ENCODE measurements at places on chromosomes 3 and 15. TPM values are rescaled to one million over a fixed set of nuclear protein-coding genes. Genes with fewer than 3 reads are reported as not detected.

DNA sequence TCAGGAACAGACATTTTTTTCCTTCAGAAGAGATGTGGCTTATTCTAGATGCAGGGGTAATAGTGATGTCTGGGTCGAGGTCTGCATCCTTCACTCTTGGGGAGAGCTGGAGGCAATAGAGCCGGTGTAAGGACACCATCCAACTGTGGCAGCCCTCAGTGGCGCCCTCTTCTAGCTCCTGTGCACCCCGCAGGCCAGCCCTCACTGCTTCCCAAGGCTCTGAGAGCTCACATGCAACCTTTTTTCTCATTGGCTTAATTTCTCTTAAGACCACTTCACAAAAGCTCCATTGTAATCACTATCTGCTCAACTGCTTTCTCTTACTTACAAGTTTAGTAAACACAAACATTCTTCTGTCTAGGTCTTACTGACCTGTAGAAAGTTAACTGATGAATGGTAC lies 3.9 kb upstream of the VPS8 start:
- no peak for DNase-seq

FBN1 gene
- polyA plus RNA-seq = 98.2 TPM

DNA sequence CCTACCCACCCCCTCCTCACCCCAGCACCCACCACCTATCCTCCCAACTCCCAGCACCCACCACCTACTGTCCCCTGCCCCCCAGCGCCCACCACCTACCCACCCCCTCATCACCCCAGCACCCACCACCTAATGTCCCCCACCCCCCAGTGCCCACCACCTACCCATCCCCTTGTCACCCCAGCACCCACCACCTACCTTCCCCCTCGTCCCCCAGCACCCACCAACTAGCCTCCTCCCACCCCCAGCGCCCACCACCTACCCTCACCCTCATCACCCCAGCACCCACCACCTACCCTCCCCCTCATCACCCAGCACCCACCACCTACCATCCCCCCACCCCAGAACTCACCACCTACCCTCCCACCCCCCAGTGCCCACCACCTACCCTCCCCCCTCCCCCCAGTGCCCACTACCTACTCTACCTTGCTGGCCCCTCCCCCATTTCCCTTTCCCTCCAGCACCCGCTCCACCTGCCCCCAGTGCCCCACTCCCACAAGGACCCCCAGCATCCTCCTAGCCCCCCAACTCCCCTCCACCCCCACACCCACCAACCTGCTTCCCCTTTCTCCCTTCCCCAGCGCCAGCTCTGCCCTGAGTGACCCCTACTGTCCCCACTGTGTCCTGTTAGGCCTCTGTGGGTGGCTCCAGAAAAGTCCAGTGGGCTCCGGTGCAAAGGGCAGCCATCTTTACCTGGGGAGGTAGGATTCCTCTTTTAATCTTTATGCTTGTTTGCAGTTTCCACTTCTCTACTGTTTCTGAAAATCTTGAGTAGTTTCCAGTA lies 1.2 kb downstream of the UROC1 start:
- DNase-seq = no peak

GRCh38 chr3:67998281-67998680 lies 343.9 kb upstream of the SUCLG2 start:
- DNase-seq = peak; percentile 37

DNA sequence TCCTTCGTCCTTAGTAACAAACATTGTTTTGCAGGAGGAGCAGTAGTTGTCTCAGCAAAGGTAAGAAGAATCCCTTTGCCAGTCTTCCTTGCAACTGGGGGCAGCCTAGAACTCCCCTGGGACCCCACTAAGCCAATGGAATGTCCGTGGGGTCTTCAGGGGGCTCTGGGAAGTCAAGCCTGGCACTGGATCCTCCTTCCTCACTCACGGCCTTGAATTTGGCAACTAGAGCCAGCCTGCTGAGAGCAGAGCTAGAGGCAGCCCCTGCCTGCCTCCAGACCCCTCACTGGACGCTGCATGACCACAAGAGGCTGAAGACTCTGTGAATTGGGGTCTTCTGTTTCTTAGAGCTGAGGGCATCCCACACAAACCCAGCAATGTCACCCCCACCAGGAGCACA lies 18.6 kb upstream of the PRR23E start:
- DNase-seq = no peak

DNA sequence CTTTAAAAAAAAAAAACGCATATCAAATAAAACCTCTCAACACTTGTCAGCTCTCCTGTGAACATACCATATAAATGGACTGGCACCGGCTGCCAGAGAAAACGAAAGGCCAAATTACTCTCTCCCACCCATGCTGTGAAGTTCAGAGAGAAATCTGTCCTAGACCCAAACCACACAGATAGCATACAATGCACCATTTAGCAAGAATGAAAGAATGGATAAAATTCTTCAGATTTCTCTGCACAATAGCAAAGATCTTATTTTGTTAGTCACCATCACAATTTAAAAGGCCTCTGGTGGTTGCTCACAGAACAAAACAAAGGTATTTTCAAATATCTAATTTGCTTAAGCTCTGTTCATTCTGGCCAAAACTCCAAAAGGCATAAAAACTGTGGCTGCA lies 93.9 kb upstream of the BHLHE40 start:
- DNase-seq = no peak

GRCh38 chr3:59777066-59777465 lies 727.2 kb upstream of the CFAP20DC start:
- peak; percentile 21 for DNase-seq

GRCh38 chr15:65812916-65813315 lies 20.8 kb upstream of the DENND4A start:
- DNase-seq = no peak

DNA sequence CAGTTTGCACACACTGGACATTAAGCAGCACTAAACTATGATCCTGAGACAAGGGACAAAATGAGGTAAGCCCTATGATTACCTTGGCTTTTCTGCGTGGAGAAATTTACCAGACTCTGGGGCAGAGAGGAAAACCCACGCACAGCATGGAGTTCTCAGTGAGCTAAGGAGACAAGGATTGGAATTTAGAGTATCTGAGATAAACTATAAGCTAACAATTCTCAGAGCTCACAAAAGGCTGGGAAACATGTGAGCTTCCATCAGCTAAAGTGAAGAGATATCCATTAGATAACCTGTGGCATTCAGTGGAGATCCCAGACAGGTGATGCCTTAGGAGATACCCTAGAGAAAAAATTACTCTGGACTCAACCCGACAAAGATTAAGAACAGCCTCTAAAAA lies 48.7 kb downstream of the NBEAL2 start:
- DNase-seq = no peak

DNA sequence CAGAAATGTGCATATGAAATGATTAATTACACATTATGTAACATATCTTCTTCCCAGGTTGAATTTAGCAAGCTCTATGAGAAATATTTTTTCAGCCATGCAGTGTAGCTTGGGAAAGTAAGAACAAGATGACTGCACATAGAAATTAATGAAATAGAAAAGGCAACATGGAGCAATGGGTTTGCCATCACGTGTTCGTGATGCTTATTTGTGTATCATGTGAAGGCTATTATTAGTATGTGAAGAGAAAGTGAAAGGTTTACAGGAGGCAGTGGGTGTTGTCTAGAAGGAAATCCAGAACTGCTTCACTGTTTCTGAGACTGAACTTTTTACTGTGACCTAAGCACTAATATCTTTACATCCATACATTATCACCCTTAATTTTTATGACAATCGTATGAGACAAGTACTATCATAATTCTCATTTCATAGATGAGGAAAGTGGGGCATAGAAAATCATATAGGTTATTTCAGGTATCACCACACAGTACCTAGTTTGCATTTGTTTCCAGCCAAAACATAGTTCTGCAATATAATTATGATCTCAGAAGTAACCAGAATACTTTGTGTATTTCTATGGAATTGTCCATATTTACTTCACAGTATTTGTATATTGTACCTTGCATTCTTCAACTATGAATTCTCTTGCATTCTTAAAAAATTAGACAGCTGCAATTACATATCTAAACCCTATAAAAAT lies 14.9 kb downstream of the SERPINI1 start:
- no peak for DNase-seq

DNA sequence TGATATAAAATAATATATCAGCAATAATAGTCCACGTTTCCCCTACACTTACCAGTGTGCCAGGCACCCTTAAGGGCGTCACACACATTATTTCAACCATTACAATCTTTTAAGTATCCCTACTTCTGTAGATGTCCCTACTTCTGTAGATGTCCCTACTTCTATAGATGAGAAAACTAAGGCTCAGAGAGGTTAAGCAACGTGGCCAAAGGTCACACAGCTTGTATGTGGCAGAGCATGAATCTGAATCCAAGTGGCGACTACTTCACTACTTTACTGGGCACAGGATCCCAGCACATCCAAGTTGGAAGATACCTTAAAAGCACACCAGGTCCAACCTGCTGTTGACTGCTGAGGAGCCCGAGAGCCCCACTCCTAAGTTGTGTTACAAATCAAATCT lies 77.5 kb downstream of the TLE3 start:
- no peak for DNase-seq

DNA sequence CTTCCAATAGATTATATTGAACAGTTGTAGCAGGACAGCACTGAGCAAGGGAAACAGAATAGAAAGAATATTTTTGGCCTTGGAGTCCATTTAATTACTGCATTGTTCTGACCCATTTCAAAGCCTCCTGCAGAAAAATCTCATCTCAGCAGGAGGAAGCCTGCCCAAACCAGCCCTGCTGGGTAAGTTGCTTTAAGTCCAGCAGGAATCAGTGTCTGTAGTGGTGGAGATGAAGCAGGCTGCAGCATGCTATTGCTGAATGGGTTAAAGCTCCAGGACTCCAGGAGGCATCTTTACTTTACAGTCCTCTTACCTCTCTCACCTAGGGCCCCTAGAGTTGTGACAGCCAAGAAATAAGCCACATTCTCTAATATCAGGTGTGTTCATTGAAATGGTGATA lies 380.3 kb upstream of the THBS1 start:
- DNase-seq = no peak

MESP1 gene
- polyA plus RNA-seq = 0.52 TPM

TM4SF1 gene
- polyA plus RNA-seq = 55.5 TPM

SAXO2 gene
- 8.0 TPM for polyA plus RNA-seq

FBXW12 gene
- 0.73 TPM for polyA plus RNA-seq

DNA sequence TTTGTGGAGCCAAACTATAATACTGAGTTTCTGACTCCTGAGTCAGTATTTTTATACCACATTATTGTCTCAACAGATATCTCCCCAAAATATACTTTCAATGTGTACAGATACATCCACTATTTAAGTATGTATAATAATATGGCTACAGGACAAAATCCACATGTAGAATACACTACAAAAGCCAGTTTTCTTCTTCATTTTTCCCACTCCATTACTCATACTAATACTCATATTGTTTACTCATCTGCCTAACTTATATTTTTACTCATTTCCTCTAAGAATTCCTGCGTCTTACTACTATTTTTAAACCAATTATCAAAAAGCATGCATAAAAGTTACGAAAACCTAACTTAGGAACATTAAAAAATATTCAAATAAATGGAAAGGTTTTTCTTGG lies 440.8 kb downstream of the ZNF385D start:
- DNase-seq = no peak

- DNase-seq = peak; percentile 68
Observed at GRCh38 chr15:40992241-40992741, 39.0 kb downstream of the CHAC1 start.

GRCh38 chr3:188169830-188170455 lies 16.0 kb downstream of the LPP start:
- no peak for DNase-seq

GRCh38 chr3:161104561-161105551 lies at the start of gene B3GALNT1:
Gene B3GALNT1 (minus strand): TSS chr3:161105349. CDS start chr3:161086754, 18,595 bp downstream.
- DNase-seq = peak; percentile 60

FSIP1 gene
- polyA plus RNA-seq = 3.6 TPM

PTPRG gene
- polyA plus RNA-seq = 95.1 TPM

- peak; percentile 66 for DNase-seq
Observed at GRCh38 chr3:44554626-44555592, at the start of gene ZKSCAN7. Gene ZKSCAN7 (plus strand): TSS chr3:44555193. CDS start chr3:44557048, 1,855 bp downstream.

ADPRH gene
- 6.3 TPM for polyA plus RNA-seq

- no peak for DNase-seq
Observed at GRCh38 chr3:104521606-104522336, 844.9 kb upstream of the ALCAM start.

NUP210 gene
- 28.9 TPM for polyA plus RNA-seq

GRCh38 chr15:100958326-100959065 lies 39.3 kb downstream of the LRRK1 start:
- no peak for DNase-seq

FGF7 gene
- polyA plus RNA-seq = 18.8 TPM

Data from left kidney (tissue), 8 donors.